Cardiac muscle cell (in vitro differentiated cells and primary cell): ENCODE measurements at places on chromosomes 13 and 19. TPM values are rescaled to one million over a fixed set of nuclear protein-coding genes. Genes with fewer than 3 reads are reported as not detected.
A peak's percentile ranks its signal among the peaks of the same experiment; 100 is the strongest.

DNA sequence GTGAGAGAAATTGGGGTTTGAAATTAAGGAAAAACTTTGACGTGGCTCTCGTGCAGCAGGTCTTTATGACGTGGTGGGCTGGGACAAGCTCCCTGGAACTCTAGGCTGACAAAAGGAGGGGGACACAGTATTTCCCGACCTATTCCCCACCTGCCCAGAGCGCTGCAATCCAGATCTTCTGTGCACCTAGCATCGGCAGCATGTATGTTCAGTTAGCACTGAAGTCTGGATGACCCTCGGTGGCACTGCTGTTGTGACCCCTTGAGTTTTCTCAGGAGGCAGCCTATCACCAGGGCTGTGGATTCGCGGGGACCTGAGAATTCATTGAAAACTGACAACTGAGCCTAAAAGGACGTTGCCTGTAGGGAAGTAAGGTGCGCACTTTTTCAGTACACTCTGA, 9.1 kb upstream of the ZNF536 start:
- no peak for DNase-seq

DNA sequence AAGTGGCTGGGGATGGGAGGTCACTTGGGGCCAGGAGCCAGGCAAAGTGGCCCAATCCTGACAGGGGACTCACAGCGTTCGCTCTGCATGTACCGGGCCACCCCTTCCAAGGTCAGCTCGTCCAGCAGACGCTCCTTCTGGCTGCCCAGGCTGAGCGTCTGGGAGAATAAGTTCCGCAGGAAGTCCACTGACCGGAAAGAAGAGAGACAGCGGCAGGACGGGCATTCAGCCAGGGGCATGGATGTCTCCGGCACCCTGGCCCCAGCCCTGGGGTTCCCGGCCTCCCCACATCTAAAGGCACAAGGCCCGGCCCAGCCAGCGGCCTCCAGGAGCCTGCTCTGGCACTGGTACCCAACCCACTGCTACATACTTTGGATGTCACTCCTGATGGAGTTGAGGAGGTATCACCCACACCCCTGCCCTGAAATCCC, 6.1 kb downstream of the SIRT2 start:
- DNase-seq = no peak

GRCh38 chr19:12782174-12782423, 6.7 kb upstream of the HOOK2 start:
- DNase-seq = no peak

- DNase-seq = no peak
These were observed 42.9 kb downstream of the C13orf46 start for GRCh38 chr13:113930671-113931637.

DNA sequence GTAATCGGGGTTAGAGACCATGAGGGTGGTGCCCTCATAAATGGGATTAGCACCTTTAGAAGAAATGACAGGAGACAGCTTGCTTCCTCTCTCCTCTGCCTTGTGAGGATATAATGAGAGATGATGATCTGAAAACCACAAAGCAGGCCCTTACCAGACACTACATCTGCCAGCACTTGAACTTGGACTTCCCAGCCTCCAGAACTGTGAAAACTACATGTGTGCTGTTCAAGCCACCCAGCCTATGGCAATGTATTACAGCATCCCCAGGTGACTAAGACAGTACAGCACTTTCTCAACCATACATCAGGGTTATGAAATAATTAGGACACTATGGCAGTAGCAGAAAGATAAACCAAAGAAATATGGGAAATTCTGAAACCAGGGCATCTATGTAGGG, 7.4 kb downstream of the ZNF564 start:
- peak; percentile 41 for DNase-seq

DNA sequence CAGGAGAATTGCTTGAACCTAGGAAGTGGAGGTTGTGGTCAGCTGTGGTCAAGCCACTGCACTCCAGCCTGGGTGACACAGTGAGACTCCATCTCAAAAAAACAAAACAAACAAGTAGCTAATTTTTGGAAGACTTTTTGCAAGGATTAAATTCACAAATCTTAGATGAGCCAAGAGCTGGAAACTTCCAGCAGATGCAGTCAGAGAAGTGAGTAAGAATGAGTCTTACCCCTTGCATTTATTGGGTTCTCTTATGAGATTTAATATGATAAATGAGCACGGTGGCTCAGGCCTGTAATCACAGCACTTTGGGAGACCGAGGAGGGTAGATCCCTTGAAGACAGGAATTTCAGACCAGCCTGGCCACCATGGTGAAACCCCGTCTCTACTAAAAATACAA, 44.9 kb upstream of the NBEA start:
- DNase-seq = no peak

DNA sequence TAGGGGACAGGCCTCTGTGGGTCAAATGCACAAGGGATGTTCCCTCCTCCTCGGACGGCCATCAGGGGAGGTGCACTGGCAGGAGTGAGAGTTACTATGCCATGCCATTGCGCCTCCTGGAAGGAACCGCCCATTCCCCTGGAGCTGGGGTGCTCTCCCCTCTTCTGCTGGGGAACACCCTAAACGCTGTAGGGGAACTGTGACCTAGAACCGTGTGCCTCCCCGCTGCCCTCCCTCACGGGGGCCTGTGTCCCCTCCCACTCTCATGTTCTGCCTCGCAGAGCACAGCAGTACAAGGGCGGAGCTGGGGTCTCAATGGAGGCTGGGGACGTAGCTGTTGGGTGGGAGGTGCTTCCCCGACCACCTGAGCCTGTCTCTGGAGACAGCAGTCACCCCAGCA, 17.2 kb upstream of the CRTC1 start:
- no peak for DNase-seq

DNA sequence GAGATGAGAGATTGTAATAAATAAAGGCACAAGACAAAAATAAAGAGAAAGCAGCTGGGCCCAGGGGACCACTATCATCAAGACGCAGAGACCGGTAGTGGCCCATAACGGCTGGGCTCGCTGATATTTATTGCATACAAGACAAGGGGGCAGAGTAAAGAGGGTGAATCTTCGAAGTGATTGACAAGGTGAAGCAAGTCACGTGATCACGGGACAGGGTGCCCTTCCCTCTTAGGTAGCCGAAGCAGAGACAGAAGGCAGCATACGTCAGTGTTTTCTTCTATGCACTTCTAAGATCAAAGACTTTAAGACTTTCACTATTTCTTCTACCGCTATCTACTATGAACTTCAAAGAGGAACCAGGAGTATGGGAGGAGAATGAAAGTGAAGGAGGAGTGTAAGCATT, 4.6 kb upstream of the PRKCG start:
- DNase-seq = peak; percentile 51

DNA sequence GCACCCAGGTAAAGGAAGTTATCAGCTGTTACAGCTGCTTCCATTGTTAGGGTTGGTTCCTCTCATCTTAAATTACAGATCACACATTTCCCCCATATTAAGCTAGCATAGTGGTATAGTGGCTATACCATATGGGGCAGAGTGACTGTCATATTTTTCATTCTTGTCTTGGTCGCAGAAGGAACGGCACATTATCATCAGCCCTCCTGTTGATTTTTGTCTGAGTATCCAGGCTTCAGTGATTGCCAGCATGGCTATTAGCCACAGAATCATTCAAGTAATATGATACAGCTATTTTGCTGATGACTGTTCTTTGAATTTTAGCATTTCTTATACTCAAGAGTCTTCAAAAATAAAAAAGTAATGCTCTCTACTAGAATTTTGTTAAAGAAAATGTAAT, 240.9 kb downstream of the LIG4 start:
- no peak for DNase-seq

DNA sequence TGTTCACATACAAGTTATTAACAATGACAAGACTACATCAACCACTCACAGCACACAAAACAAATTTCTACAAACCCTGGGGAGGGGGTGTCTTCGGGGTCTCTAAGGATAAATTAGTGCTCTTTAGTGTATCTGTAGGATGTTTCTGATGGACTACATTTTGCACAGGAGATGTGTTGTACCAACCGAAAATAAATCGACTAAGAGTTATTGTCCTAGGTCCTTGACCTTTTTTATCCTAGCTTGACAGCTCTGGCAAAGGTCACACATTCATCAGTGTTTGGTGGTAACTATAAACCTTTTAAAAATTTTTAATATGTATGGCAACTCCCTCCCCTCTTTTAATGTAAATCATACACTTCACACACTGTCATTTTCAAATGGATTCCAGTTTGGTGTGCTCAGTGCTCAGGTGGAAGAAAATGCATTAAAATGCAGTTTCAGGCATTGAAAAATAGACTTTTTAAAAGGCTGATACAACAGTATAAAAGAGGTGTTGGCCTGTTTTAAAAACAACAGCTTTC, 7.7 kb downstream of the ZIC5 start:
- DNase-seq = no peak

- DNase-seq = no peak
These were observed 179.0 kb upstream of the TSHZ3 start for GRCh38 chr19:31528261-31528660.

Gene CDX2
- total RNA-seq = not detected in 2 replicates

Gene ZNF560
- total RNA-seq = 0.35 and 0.80 TPM in 2 replicates

Gene NLRP4
- not detected in 2 replicates for total RNA-seq
